ENCODE measurements at places on chromosomes 4 and X.

GRCh38 chr4:123878976-123879375 is 482.4 kb downstream of the SPRY1 start:
- DNase-seq: no peak

DNA sequence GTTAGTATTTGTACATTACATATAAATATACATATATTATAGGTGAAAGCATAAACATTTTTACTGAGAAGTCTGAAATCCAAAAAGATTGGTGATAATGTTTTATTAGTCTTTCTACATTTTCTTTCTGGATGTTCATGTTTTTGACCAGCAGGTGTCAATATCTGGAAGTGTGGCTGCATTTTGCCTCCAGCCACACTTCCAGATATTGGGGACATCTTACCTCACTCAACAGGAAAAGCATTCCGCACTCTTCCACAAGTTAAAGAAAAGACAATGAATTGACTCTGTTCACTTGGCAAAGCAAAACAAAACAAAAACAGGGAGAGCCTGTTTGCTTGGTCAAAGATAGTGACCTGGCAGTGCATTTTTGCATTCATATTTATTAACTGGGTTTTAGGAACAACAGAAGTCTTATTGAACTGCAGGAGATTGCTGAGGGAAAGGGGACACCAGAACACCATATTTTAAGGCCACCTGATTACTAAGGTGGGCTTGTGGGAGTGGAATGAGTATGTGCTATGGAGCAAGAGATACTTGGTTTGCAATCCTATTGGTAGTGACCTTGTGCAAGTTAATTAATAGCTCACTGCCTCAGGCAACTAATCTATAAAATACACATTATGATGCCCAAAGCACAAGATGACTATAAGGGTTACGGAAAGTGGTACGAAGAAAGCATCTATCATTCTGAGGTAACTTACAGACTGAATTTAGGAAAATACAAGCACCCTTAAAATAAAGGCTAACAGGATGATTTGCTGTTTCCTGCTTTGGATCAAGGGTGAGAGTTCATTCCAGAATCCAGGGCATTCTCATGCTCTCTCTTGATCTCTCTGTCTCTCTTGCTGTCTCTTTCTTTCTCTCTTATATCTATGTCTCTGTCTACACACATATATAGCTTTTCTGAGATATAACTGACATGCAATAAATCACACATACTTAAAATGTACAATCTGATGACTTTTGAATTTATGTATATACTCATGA is 389.9 kb upstream of the EMCN start:
- no peak for DNase-seq

DNA sequence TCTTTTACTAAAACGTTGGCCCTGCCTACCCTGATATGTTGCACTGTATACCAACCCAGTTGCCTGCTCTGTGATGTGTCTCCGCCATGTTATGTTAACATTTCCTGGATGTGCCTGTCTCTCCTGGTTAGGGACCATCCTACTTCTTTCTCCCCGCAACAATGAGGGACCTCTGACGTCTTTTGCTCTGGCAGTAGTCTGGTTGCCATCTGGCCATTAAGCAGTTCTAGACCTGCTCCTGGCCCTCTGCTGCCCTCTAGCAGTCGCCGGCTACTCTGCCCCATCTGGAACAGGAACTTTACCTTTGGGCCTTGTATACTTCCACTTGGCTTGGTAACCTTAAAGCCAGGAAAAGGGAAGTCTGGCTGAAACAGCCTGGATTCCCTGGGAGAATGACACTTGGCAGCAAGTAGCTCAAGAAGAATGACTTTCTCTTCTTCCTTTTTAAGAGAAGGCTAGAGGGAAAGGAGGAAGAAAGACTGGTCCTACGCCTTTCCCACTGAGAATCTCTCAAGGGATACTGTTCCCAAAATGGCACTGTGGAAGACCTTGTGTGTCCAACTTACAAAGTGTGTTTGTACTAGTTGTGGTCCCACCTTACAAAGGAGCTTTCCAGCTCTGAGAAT is 63.5 kb downstream of the GPC3 start:
- no peak for DNase-seq

GRCh38 chr4:85398276-85398675 is 76.7 kb upstream of the ARHGAP24 start:
- no peak for DNase-seq

DNA sequence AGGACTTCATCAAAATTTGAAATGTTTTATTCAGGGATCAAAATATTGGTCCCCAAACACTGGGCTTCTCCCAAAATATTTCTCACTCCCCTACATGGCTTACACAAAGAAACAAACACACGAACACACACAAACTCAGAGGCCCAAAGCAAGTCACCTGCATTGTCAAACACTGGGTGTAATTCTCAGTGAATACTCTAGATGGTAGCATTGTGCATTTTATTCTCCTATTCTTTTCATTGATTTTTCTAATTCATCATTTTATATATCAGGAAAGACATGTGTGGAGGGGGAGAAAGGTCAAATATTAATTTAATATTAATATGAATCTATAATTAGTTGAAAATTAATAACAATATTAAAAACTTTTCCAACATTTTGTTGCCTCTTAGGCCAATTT is 72.3 kb upstream of the TNMD start:
- no peak for DNase-seq

DNA sequence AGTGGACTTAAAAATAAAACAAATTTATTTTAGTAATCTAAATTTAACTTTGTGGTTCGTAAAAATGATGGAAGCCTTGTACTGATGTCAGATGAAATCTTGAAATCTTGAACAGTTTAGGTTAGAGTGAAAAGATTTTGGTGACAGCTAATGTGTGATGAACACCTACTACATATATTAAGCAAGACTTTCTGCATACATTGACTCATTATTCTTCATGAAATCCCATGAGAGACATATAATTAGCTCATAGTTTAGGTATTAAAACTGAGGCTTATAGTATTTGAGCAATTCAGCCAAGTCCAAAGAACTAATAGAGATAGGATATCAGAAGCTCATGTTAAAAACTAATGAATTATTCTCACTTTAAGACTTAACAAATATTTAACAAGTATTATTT is 66.9 kb upstream of the PCDH7 start:
- DNase-seq: no peak

DNA sequence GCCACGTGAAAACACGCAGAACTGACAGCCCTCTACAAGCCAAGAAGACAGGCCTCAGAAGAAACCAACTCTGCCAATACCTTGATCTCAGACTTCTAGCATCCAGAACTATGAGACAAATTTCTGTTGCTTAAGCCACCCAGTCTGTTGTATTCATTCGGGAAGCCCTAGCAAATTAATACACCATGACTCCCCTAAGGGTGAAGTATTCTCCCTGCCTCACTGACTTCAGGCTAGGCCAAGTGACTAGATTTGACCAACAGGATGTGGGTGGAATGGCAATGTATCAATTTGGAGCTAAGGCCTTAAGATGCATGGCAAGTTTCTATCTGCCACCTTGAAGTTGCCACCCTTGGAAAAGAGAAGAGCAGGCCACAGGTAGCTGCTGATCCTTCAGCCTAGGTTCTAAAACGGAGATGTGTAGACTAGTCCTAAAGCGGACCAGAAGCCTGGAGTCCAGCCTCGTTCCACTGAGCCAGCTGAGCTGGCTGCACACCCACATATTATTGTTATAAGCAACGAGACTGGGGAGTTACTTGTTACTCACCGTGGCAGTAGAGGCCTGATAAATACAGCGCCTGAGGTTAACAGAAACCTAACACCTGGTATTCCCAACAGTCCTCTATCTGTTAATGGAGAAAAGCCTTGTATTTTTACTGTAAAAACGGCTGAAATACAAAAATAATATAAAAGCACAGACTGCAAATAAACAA is 16.4 kb downstream of the SCARB2 start:
- DNase-seq: no peak

- no peak for DNase-seq
Measured at GRCh38 chr4:53040851-53041250, 178.7 kb downstream of the RASL11B start.

DNA sequence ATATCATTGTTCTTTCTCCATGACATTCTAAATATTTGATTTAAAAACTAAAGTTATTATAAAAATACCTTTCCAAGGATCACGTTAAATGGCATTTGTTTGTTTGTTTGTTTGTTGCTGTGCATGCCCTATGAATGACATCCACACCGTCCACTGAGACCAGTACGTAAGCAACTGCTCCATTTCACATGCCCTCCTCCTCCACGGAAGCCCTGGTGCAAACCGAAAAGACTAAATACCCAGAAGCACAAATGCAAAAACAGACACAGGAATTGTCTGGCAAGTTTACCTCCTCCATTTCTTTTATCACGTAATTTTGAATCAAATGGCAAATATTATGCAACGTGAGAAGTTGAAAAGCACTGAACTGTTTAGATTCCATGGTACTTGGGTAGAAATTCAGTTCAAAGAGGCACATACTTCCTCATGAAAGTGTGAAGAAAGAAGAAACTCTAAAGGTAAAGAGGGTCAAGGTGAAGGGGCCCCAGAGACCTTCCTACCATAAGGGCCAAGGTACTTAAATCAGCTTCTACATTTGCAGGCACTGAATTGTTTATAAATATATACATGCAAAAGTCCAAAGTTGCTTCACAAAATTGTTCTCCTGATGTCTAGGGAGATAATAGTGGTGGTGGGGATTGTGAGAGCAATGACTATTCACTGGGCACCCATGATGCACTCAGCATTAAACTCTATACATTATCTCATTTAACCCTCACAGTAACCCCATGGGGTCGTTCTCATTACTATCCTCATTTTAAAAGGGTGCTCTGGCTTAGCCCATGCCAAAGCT is 23.4 kb downstream of the IRF2 start:
- no peak for DNase-seq

GRCh38 chr4:108360754-108361445 is 192.2 kb upstream of the LEF1 start:
- DNase-seq: no peak

- DNase-seq: no peak
Measured at GRCh38 chrX:55088795-55089489, at the start of gene PAGE2. PAGE2 (plus strand) TSS chrX:55089018; CDS start chrX:55090021, 1,003 bp downstream.

All from omental fat pad (tissue), 4 donors.